ENCODE measurements at places on chromosomes 4 and X. TPM values are rescaled to one million over a fixed set of nuclear protein-coding genes. Genes with fewer than 3 reads are reported as not detected.

DNA sequence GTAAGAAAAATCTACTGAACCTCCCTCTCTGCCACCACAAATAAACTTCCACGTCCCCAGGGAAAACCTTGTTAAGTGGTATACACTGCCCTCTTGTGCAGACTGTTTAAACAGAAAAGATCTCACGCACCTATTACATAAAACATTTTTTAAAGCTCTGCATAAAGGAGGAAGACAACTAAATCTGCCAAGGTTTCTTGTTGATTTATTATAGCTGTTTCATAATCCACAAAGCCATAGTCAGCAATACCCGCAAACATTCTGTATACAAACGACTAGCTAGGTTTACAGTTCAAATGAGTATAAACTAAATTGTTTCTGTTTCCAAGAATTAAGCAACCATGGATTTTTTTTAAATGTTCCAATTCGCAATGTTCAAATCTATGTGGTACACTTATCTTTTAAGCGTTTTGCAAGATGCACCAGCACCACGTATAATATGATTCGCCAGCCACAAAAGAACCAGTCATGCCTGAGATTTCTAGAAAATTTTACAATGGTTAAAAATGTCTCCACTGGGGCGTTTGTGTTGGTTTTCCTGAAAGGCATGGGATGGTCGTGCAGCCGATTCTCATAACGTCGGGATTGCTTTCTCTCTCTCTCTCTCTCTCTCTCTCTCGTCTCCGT is 164.6 kb downstream of the PRKX start:
- DNase-seq, result no peak

DNA sequence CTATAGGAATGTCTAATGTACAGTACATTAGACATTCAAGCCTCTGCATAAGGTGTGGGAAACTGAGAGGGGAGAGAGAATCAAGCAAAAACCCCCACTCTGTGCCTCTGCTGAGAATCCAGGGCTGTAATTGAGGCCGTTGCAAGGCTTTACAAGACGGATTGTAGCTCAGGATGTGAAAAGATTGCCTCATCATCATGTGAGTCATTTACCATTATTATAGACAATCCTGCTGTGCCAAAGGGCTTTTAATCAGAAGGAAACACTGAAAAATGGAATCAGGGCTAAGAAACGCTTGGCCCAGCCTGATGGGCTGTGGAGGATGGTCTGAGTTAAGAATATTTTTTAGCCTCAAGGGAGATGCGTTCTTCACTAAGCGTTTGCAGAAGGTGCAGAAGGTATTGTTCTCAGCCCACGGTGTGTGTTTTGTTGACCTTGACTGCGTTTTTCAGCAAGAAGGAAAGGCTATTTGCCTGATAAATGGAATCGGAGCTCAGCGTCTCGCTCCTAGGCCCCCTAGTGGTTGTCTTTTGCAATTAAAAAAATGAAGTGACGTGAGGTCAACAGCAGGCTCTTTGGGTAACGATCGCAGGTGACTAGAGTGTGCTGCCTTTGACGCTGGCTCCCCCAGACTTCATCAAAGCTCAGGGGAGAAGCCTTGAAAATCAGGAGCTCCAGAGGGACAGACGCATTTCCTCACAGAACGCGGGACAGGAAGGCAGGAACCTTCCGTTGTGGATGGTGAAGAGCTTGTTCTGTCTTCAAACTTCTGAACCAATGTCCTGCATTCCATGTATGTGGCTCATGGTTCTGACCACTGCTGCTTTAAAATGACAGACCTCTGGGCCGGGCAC is 18.1 kb upstream of the CHRNA9 start:
- no peak for DNase-seq

The SPATA4 gene
- polyA plus RNA-seq, result 3.0 TPM

DNA sequence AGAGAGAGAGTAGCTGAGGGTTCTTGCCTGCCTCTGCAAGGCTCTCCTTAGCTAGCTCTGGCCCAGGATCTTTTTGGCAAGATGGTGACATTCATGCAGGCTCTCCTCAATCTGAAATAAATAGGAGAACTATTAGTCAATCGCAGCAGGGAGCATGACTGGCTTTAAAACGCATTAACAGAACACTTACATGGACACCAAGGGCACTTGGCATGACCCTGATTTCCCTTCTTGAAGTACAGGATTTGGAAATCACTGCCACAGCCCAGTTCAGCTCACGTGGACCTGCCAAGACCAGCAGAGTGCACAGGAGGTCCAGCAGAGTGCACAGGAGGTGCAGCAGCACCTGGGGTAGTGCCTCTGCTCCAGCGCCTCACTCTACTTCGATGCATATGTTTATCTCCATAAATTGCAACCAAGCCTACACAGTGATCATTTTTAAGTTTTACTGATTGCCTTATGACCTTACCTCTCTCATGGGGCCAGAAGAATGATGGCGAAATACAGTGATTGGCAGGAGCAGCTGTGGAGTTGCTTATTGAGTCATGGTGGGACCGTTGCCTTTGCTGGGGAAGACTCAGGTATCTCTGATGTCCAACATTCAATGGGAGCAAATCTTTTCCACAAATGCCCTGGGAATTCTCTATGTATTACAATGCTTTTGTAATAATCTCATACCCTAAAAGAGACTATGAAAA is 122.4 kb downstream of the SYNPO2 start:
- DNase-seq, result no peak

GRCh38 chr4:38949411-38950051 is 81.9 kb downstream of the FAM114A1 start:
- DNase-seq, result no peak

DNA sequence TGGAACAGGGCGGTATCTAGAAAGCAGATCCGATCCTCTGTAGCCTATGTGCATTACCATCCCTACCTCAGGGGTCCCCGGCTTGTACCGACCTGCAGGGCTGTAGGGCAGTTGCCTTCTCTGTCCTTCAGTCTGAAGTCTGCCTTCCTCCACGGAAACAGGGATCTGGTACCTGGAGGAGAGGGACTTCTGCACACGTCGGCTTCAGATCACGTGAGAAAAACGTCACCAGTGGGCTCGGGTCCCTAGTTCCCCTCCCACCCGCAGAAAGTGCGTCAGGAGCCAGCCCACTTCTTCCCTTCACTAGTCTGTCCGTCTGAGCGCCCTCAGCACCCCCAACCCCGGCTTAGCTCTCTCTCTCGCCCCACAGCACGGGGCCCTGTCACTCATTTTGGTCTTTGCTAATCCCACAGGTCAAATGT is at the start of gene TCEAL5:
Gene TCEAL5, minus strand, starts transcription at position 170 of the 422 bp plus-strand sequence. CDS start 2,187 bp downstream, outside the sequence.
- DNase-seq, result no peak

- DNase-seq, result no peak
These were observed 16.2 kb upstream of the S100G start for GRCh38 chrX:16633754-16634153.

The ZDHHC15 gene
- 6.6 TPM for polyA plus RNA-seq

GRCh38 chr4:722169-722725 is 16.6 kb downstream of the PCGF3 start:
- DNase-seq, result no peak

- DNase-seq, result no peak
These were observed 59.0 kb downstream of the NHS start for GRCh38 chrX:17433965-17434364.

The MMRN1 gene
- 2.4 TPM for polyA plus RNA-seq

The C4orf54 gene
- polyA plus RNA-seq, result 0.83 TPM

DNA sequence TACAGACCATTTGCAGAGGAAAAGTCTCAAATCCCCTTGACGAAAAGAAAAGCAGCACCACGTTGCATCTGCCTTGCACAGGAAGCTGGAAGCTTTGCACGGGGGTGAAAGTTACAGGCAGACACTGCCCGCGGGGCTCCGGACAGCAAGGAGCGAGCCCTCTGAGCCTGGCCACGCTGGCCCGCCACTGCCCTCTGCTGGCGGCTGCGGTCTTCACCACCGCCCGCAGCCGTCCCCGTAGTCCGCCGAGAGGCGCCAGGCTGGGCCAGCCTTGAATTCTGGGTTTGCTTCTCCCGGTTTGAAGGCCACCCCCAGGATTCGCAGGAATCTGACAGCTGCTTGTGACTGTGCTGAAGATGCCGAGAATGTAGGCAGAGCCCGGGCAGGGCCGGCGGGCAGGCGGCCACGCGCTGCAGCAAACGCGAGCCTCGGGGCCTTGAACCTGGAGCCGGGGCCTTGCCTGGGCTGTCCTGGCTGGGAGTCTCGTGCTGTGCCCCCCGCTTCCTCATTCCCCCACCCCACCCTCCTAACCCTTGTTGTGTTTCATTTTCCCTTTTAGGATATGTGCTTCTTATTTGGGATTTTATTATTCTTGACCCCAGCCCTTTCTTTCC is 49.2 kb downstream of the ENPP6 start:
- peak; percentile 36 for DNase-seq

The PAGE4 gene
- 1.5 TPM for polyA plus RNA-seq

DNA sequence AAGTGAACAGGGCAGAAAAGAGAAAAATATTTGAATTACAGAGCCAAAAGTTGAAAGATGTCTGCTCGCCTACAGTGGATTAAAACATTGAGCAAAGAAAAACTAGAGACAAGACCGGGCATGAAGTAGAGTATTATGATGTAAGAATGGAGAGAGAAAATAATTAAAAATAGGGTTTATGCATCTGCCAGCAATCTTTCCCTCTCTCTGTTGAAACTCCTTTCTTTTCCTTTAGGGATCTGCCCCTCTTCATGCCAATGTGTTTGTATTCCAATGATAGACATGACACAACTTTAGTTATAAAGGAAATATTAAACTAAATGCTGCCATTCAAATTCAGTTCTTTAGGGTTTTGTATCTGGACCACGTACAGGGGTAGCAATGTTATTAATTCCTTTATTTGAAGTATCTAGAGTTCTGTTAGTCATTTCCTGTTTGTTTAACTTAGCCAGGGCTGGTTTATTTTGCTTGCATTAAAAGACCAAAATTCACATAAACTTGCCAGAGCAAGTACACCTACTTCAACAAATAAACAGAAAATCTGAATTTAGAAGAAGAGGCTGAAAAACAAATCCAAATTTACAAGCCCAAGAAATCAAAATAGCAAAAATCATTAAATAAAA is 202.6 kb downstream of the SPOCK3 start:
- no peak for DNase-seq

The BLOC1S4 gene
- polyA plus RNA-seq, result 14.3 TPM

- DNase-seq, result no peak
These were observed 1710.3 kb upstream of the PCDH7 start for GRCh38 chr4:29009908-29010307.

The GAGE12J gene
- not detected for polyA plus RNA-seq

The MAGEA8 gene
- polyA plus RNA-seq, result 0.41 TPM

All from left renal pelvis (tissue), 4 donors.